ENCODE measurements at places on chromosomes 12 and 14.

DNA sequence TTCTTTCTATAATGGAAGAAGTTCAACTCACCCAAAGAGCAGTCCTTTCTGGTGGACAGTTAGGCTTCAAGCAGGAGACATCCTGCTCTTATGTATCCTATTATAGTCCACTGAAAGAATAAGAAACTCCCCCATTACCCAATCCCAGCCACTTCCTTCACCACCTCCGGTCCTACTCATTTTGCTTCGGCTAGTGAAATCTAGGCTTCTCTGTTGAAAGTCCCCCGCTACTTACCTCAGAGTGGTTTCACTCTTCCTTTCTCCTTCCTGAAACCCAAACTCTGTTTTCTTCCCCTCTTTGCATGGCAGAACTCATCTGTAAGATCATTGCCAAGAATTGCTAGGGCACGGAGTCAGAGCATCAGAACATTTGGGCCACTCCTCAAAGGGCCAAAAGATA is at the start of gene GPR84:
Gene GPR84, minus strand, starts transcription at position 74 of the 400 bp plus-strand sequence. CDS start 635 bp downstream, outside the sequence.
- DNase-seq = no peak

DNA sequence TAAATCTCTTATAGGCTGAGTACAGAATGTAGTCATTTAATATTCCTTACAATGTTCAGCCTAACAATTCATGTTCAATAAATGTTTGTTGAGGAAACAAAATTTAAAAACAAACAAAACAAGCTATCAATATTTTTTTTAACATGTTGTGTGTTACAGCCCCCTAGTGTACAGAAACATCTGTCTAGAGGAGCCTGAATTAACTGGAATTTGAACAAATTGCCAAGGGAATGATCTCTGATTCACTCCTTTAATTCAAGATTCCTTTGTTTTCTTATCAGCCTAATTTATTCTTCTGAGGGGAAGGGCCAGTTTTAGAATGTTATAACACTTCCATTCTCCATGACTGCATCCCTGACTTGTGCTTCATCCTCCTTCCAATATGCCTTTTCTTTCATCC is 127.2 kb downstream of the CMAS start:
- DNase-seq = no peak

- DNase-seq = no peak
Observed at GRCh38 chr12:113261847-113262470, 40.7 kb downstream of the TPCN1 start.

- no peak for DNase-seq
Observed at GRCh38 chr14:104792945-104793702, 2.4 kb downstream of the AKT1 start.

DNA sequence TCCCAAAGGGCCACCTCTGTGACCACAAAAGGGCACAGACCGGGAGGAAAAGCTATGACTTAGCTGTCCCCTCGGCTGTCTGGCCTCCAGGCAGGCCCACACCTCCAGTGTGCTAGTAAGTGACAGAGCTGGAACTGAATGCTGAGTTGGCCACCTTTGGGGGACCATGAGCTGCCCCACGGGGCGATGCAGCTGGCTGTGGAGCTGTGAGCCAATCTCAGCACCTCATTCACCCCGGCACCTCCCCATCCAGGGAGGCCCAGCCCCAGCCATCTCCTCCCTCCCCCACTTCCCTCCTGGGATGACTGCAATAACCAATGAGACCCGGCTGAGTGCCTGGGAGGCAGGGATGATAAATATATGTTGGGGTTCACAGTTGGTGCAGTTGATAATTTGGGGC is 12.2 kb upstream of the TESC start:
- no peak for DNase-seq

- DNase-seq = no peak
Observed at GRCh38 chr14:74976264-74977113, 21.1 kb upstream of the PGF start.

DNA sequence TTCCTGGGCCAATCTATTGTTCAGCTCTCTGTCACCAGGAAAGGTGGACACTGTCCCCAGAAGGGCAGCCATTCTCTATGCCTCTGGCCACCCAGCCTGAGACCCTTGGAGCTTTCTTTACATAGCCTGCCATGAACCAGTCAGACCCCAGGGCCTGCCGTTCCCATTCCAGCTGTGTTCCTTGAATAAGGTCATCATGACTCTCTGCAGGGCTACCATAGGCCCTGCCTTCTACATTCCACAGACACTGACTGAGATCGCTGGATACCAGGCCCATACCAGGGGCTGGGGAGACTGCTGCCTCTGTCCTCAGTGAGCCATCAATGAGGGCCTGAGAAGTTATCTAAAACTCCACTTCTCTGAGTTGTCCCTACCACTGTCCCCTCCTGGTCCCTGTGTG is 75.5 kb downstream of the SYNE3 start:
- DNase-seq = no peak

DNA sequence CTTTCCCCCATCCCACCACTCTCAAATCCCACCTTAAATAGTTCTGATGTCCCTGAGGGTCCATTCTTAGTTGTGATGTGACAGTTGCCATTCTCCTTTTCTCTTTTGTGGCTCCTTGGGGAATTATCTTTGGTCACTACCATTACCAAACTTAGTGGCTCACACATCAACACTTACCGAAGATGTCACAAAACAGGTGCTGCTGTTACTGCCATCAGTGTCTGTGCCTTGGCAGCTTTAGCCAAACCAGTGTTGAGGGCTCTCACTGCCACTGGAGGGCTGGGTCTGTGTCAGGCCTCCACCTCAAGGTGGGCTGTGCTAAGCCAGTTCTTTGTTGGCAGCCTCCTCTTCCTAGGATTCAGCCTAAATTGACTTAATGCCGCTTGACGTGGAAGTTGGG is 144.0 kb downstream of the MYRFL start:
- no peak for DNase-seq

DNA sequence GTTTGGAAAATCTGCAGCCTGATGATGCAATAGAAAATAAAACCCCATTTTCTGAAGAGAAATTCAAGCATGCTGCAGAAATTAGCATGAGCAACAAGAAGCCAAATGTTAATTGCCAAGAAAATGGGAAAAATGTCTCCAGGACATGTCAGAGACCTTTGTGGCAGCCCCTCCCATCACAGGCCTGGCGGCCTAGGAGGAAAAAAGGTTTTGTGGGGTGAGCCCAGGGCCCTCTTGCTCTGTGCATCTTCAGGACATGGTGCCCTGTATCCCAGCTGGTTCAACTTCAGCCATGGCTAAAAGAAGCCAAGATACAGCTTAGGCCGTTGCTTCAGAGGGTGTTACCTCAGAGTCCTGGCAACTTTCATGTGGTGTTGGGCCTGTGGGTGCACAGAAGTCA is 775.5 kb upstream of the SEL1L start:
- no peak for DNase-seq

- no peak for DNase-seq
Observed at GRCh38 chr12:93139028-93139665, 210.1 kb upstream of the EEA1 start.

- no peak for DNase-seq
Observed at GRCh38 chr14:105148604-105149145, 19.9 kb downstream of the JAG2 start.

DNA sequence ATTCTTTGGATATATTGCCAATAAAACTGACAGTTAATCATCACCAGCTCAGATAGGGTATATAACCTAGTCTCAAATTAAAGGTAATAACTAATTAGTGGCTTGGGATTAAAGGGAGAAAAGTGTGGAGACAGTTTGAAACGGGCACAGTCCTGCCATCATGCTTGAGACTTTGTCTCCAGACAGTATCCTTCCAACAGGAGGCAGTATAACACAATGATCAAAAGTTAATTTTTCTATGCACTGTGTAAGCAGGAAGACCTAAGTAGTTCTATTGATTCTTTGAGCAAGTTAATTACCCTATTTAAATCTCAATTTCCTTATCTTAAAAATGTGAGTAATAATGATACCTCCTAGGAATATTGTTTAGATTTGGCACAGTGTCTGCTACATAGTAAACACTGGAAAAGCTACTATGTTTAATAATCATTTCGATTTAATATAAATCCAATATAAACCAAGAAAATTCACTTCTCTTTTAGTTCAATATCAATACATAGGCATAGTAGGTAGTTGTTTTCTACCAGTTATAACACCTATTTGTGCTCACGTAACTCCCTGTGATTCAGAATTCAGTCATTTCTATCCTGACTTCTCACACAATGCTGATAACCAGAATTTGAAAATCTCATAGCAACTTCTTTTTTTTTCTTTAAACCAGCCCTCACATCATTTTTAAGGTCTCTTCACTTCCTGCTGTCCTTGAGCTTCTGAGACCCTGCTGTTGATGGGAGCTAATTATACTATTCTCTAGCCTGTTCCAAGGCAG is 53.7 kb downstream of the GALNT4 start:
- DNase-seq = no peak

- DNase-seq = no peak
Observed at GRCh38 chr14:89730687-89731086, 223.8 kb downstream of the EFCAB11 start.

DNA sequence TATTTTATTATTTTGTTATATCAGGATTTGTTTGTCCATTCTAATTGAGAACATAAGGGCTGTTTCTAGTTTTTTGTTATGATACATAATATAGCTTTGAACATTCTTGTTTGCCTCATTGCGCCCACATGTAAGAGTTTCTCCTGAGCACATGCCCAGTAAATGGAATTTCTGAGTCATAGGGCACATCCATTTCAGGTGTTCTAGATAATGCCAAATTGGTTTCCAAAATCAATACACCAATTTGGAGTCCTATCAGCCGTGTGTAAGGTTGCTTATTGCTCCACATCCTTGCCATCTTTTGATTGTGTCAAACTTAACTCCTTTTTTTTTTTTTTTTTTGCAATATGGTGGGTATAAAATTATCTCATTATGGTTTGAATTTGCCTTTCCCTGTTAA is 97.9 kb upstream of the RESF1 start:
- no peak for DNase-seq

DNA sequence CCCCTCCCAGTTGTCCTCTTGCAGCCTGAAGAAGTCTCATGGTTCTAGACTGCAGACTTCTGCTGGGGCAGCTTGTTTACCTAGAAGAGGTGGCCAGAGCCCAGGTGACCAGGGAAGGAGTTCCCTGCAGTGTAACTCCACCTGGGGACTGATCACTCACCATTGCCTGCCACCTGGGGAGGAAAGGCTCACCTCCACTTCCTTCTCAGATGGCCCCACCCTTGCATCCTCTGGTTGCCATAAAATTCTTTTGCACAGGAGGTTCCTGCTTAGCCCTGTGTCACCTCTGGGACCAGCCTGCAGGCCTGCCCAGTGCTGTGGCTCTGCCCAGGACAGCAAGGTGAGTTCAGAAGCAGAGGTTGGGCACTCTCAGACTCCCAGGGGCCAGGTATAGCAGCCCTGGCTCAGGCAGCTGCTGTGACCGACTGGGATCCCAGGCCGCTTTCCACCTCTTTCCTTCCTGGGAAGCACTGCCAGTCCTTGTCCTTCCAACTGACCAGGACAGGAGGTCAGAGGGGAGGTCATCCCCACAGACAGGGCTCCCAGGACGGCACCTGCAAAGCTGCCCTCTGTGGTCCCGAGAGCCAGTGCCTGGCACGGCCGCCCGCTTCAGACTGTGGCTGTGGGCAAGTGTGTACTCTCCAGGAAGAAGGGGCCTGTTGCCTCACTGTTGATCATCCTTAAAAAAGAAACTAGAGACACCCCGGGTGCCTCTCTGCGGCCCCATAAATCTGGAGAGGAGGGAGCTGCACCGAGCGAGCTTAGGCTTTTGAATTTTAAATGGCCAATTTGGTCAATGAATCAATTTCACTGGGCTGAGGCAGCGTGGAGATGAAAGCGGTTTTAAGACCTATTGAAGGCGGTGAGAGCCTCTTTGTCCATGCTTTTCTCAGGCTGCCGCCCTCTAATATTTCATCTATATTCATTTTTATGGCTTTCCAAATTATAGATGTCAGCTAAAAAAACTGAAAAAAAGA is 79.5 kb upstream of the C14orf180 start:
- DNase-seq = no peak

DNA sequence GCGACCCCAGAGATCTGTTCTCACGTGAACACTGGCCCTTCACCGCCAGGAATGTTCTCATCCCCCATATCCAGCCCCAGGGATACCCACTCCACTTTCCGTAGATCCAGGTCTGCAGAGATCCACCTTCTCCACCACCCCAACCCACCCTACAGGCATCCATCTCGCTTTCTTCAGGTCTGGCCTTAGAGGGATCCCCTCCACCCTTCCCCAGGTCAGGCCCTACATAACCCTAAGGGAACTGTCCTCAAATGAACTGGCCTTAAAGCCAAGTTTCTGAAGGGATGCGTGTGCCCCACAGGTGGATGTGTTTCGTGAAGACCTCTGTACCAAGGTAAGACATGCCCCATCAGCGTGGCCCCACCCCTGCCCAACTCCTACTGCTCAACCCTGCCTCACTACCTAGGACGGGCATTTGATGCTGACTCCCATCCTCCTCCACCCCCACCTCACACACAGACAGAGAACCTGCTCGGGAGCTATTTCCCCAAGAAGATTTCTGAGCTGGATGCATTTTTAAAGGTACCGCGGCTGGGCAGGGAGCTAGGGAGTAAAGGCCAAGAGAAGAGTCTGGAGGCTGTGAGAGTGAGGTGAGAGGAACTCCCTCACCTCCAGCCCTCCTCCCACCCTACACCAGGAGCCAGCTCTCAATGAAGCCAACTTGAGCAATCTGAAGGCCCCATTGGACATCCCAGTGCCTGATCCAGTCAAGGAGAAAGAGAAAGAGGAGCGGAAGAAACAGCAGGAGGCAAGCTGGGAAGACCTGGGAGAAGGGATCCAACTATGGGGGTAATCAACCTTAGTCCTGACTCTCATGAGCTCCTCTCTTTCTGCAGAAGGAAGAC is 912 bp downstream of the PSME1 start:
- DNase-seq = no peak

GRCh38 chr12:22313963-22314330 is 20.6 kb downstream of the ST8SIA1 start:
- no peak for DNase-seq

GRCh38 chr14:95215094-95215725 is 57.9 kb upstream of the DICER1 start:
- DNase-seq = no peak

DNA sequence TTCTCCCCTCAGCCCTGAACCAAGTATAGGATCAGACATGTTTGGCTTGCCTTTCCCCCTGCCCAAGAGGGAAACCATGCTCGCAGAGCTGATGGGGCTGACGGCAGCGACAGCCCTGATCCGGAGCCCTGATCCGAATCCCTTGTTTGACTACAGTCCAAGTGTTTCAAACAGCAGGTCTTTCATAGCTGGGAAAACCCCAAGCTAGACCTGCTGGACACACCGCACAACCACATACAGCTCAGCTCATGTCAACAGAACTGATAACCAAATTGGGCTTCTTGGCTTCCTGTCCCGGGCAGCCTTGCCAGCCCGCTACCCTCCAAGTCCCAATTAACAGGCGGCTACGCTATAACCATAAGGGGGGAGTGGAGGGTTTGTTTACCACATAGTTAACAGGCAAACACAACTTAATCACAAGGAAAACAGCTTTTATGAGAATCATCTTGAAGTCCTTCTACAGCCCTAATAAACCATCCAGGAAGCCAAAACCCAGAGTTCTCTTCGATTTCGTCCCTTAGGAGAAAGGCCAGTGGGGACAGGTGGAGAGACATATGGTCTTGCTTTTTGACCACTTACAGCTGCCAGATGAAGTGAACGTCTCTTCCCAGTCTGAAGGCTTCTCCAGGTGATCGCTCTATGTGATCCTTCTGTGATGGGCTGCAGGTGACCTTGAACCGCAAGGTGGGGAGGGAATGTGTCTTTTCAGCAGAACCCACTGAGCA is 64.5 kb upstream of the MANSC4 start:
- DNase-seq = no peak
